ENCODE measurements at places on chromosomes 7 and 10.

DNA sequence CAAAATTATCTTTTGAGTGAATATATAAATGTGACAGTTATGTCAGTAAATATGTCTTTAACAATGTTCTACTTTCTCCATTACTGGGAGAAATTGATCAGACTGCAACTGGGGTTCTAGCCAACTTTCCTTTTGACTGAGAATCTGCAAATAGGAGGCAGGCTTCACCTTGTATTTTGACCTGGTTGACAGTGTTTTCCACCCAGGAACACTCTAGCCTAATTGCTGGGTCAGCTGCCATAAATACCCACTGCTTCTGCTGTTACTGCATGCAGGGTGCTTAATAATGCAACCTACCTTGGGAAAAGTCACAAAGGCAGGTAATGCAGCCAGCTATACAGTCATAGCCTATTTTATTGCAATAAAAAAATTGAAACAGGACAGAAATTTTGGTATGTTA, 319.0 kb downstream of the DGKB start:
- DNase-seq: no peak

GRCh38 chr10:120098232-120098930, 205.9 kb downstream of the SEC23IP start:
- DNase-seq: no peak

DNA sequence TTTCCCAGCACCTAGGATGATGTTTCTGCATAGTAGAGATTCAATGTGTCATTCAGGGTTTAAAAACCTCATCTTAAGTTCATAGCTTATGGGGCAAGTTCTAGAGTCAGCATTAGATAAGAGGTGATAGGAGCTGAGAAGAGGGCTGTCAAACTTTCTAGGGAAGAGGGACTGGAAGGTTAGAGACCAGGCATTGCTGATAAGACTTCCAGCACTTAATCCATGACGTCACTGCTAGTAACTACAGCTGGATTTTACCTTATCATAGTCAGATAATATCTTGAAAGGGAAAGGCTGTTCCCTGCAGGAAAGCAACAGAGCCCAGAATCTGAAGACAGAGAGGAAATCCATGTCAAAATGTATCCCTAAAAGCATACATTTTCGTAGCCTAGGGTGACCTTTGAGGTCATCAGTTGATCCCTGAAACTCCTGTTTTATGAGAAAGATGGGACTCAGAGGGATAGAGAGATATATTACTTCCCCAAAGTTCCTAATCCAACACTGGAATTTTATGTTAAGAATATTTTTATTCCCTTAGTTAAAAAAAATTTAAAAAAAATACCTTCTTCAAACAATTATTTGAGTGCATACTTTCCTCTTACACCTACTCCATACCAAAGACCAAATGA, 3.3 kb upstream of the CPED1 start:
- DNase-seq: no peak

- DNase-seq: no peak
These were observed 12.9 kb upstream of the TMEM26 start for GRCh38 chr10:61465901-61466632.

- no peak for DNase-seq
These were observed 144.5 kb upstream of the BMPER start for GRCh38 chr7:33760834-33761233.

DNA sequence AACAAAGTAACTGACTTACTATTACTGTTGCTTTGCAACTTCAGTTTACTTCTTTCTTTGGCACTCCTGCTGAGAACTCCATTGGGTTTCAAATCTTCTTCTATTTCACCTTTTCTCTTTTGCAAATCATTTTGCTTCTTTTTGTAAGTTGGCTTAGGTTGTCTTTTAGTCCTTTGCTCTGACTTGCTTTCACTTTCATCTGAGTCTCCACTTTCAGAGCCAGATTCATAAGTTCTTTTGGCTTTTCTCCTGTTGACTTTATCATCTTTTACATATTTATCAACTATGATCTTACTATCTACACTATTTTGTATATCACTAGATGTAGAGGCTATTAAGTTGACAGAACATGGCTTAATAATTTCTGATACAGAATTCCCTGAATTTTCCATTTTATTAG, 73.4 kb downstream of the NRBF2 start:
- no peak for DNase-seq

DNA sequence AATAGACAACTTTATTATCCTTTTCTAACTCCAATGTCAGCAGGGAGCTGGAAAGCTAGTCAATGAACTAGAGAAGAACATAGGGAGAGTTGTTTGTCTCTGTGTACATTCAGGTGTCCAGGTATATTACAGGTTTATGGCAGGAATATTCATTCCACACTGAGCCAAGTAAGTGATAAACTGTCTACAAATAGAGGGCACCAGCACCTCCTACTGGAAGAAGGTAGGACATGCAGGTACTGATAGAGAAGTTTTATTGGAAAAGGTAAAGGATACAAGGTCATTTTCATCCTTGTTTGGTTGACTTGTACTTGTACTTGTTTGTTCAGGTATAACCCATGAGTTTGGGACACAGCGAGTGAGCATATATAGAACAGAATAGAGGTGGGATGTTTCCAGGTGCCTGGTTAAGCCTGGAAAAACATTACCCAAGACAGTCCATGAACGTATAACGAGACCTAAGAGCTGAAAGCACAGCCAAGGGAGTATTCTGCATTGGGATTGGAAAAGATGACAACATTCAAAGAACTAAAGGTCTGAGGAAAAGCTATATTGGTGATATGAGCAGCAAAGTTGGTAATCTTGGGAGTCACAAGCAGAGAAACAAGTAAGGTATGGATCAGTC, 61.4 kb upstream of the PPP1R3C start:
- DNase-seq: peak; percentile 30

- DNase-seq: peak; percentile 90
These were observed 33.8 kb upstream of the RBM20 start for GRCh38 chr10:110610308-110610774.

GRCh38 chr10:124657806-124658205, 86.4 kb downstream of the FAM53B start:
- DNase-seq: no peak

- no peak for DNase-seq
These were observed 25.5 kb downstream of the KLHDC10 start for GRCh38 chr7:130095812-130096211.

- DNase-seq: peak; percentile 81
These were observed 65.6 kb downstream of the SH3PXD2A start for GRCh38 chr10:103789771-103790201.

DNA sequence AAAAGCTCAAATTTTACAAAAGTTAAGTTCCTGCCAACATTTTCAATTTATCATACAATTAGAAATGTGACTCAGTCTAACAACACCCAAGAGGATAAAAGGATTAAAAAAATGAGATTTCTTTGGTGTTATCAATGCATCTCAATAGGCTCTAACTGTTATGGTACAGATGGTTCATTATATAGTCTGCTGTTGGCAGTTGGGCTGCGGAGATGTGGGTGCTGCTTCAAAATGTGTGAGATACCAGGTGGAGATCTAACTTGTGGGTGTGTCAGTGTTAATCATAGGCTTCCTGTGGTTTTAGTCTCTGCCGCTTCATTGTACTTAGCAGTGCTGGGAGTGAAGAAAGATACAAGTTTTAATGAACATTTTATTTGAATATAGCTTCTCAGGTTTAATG, 231.2 kb downstream of the EXOC4 start:
- DNase-seq: no peak

DNA sequence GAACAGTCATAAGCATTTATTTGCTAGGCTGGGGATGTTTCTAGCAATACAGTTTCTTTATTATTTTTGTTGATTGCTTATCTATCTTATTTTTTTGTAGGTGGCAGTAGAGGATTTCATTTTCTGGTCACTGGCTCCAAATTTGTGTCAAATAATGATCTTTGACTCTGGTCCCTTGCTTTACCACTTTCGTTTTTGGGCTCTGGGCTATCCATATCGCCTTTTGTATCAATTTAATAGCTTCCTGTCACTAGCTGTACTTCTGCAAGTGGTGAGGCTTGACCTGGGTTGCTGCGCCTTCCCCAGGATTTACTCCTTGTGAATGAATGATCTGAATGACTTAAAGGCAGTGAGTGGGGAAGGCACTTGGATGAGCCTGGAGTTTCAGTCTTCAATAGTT, 48.4 kb downstream of the MDFIC start:
- no peak for DNase-seq

DNA sequence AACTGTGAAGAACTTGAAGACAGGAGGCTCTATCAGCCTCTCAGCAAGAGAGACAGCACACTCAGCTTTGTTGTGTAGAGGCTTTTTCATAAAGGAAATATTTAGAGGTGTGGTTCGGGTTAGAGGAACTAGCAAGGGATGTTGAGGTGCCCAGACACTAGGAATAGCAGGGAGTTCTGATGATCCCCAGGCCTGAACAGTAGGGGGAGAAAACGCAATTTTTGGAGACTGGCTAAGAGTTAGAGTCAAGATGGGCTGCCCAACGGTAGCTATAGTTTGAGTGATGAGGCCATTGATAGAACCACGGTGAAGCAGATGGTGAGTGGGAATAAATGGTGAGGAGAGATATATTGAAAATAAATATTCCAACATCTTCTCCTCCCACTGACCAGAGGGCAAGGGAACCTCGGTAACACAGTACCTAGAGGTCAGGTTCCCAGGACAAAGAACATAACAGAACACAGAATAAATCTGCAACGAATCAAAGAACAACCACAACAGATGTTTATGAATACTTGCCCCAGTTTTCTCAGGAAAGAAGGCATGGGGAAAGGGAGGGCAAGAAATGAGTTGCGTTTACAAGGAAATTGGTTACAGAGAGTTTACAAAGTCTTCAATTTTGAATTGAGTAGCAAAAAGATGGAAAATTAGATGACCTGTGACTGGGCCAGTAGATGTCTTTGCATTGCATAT, 24.2 kb upstream of the BPGM start:
- no peak for DNase-seq

GRCh38 chr10:99921948-99922347, 87.8 kb downstream of the DNMBP start:
- DNase-seq: no peak

DNA sequence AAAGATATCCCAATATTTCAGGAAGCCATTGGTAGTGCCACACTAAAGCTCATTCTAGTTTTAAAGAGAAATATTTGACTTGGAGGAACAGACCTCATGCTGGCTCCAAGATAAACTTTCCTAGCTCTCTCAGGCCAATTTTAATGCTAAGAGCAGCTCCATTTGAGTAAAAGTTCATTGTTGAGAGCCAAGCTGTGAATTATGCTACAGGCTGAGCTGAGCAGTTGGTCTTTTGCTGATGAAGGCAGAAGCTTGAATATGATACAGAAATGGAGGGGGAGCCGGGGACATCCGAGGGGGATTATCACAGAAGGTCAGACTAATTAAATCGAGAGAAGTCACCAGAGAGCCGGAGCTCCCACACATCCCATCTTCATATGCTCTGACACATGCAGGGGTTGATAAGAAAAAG, 175.7 kb upstream of the AUTS2 start:
- no peak for DNase-seq

DNA sequence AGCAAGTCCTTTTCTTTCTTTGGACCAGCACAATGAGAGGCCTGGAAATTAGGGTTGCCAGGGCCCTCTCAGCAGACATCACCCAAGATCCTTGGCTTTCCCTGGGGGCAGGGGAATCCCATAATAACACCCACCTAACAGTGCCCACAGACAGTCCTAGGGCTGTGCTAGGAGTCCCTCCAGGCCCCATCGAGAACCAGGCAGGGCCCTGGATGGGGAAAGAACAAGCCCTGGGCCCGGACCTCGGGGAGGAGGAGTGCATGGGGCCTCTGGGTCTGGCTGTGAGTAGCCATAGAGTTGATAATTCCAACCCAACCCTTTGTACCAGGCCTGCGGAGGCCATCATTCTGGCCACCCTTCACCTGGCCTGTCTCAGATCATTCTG, 201.2 kb upstream of the ZMIZ1 start:
- no peak for DNase-seq

DNA sequence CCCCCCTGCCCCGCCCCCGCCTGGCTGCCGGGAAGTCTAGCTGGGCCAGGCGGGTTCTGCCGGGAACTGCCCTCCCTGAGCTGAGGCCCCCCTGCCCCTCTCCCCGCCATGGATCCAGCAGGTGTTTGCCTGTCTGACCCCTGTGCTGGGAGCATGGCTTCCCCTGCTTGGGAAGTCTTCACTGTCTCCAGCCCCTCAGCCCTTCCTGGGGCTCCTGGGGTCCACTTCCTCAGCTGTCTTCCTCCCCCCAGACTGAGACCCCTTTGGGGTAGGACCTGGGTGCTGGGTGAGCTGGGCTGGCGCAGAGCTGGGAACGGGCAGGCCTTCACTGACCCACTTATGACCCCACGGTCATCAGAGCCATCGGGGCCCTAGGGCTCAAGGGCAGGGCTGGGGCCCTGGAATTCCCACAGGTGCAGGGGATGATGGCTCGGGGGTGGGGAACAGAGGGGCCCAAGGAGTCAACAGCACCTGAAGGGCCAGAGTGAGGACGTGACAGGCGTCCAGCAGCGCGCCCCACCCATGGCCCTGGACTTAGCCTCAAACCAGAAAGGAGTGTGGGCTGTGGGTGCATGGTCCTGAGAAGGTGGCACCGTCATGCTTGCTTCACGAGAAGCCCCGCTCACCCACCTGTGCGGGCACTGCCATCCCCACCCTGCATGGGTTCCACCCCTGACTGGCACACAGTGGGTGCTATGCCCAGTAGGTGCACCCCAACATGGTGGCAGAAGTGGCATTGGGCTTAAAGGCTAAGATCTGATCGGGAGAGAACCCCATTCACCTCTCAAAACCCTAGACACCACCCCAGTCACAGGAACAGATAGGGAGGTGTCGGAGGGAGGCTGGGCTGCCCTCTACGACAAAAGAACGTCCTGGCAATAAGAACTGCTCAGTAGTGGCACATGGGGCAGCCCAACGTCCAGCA, 16.2 kb upstream of the TNRC18 start:
- DNase-seq: no peak

DNA sequence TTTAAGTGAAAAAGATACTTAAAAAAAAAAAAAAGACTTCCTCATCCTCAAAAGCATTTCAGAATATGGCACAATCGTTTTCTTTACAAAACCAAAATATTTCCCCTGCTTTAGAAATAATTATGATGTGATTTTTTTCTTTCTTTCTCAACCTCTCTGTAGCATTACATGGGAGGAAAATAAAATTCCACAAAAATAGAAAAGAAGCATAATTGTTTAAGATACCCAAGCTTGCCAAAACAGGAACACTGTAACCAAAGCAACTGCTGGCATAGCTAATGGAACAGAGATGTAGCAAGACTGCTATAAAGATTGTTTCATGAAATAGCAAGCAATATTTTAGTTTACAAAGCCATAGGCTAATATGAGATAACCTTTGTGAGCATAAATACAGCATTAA, 75.6 kb upstream of the GPR22 start:
- DNase-seq: no peak

DNA sequence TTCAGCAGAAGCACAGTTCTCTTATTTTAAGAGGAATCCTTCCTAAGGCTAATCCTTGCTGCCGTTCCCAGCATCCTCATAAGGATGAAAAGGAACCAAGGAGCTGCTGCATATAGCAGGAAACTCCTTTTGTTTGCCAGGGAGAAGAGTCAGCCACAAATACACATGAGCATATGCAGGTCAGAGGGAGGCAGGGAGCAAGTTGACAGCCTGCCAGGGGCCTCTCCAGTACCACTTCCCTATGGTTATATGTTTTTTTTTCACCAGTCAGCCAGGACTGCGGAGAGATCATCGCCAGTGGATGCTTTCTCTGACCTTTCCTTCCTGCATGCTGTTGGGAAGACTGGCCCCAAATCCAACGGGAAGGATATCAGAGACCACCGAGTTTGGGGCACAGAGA, 39.8 kb downstream of the SLC35B4 start:
- DNase-seq: no peak

Measured in NCI-H510A treated with DMSO at 0.1 percent for 48 hours (cell line).